Stimulated activated CD4-positive, alpha-beta T cell treated with anti-CD3 and anti-CD28 coated beads, Interleukin-1b, Interleukin-23, amount 100 ng/mL, for 4 hours (primary cell): ENCODE measurements at places on chromosomes 1 and 21.

GRCh38 chr1:31055953-31056352, 9.6 kb downstream of the PUM1 start:
- no peak for DNase-seq

- DNase-seq = no peak
Measured at GRCh38 chr1:222241410-222241809, 306.5 kb downstream of the HHIPL2 start.

GRCh38 chr1:48061162-48062136, 64.3 kb upstream of the TRABD2B start:
- DNase-seq = no peak

- DNase-seq = no peak
Measured at GRCh38 chr21:44487831-44488230, 32.5 kb downstream of the LRRC3 start.

GRCh38 chr1:110440877-110441276, 10.1 kb upstream of the PROK1 start:
- DNase-seq = no peak

DNA sequence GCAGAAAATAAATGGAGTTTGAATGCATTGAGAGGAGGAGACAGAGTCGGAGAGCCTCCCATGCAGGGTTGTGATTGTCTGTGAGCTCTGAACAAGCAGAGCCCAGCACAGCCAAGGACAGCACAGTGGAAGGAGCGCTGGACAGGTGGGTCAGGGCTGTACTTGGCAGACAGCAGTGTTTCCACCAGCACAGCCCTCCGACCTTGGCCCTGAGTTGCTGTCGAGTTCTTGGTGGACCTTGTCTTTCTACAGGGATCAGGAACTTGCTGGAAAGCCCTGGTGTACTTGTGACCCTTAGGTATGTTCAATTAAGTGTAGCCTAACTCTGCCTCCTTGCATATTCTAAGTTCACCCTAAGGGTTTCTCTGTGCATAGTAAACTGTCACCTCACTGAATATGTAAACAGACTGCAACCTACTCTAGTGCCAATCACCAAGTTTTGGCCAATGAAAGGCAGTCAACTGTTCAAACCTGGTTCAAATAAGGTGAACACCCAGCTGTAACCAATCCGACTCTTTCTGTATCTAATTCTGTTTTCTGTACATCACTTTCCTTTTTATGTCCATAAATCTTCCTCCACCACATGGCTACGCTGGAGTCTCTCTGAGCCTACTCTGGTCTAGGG, 86.6 kb upstream of the SLC25A33 start:
- DNase-seq = no peak

DNA sequence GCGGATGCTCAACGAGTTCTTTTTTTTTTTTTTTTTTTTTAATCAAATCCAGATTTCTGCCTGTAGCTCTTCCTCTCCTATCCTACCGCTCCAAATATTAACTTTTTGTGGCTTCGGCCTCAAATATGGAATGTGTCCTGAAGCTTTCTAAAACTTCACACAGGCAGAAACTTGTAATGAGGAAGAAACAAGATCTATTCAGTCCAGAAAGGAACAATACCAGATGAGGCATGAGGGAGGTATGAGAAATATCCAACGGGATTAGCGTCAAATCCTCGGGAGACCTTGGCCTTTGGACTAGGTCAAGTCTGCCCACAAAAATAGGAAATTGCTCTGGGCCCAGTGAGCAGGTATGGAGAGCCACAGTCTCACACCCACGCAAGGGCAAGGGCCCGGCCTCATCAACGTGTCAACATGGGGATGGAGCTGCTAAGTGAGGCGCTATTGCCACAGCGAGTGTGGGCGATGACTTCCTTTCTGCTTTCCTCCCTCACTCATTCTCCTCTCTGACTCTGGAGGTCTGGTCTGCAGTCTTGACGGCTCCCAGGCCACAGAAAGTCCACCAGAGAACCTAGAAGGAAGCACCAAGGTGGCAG, 66.6 kb downstream of the BCAR3 start:
- no peak for DNase-seq

DNA sequence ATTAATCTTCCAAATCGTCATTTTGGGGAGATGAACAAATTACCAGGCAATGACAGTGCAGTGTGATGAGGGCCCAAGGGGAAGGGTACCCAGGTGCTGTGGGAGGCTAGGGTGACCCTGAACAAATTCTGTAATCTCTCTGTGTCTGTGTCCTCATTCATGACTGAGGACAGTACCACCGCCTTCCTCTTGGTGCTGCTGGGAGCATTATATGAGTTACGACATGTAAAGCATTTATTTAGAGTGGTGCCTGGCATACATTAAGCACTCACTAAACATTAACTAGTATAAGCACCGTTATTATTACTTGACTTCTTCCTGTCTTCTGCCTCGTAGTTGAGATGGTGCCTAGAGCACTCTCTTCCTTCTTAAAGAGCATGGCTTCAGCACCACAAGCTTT, 468.2 kb upstream of the VAMP3 start:
- DNase-seq = no peak

GRCh38 chr21:36065497-36066036, 4.3 kb upstream of the CBR1 start:
- DNase-seq = no peak

DNA sequence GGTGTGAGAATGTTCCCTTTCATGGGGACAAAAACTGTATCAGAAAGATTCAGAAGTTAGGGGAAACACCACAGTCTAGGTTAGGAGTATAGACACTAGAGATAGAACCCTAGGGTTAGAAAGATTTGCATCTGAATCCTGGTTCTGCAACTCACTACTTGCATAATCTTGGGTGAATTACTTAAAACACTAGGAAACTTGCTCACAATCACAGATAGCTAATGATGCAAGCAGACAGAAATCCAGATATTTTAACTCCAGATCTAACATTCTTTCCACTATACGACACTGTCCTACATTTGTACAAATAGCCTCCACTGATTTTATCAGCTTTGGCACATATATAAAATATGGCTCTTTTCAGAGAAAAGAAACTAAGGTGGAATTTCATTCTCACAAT, 30.8 kb upstream of the GLIS1 start:
- DNase-seq = no peak

DNA sequence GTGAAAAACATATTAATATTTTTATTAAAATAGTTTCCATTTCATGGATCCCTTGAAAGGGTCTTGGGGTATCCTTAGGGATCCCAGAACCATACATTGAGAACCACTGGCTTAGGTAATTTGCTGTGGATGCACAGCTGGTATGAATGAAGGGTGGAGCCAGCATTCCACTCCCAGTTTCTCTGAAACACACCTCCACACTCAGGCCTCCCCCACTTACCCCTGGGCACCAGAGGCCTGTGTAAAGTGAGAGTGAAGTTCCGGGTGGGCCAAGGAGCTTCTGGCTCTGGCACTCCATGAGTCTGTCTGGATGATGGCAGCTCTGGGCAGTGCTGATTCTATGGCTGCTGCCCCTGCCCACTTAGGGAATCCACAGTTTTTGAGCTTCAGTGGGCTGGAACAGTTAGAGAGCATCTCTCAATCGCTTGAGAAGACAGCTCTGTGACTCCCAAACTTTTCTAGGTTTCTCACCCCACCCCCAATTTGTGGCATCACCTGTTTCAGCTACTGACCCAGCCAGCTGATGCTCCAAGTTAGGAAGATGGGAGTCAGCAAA, 57.8 kb upstream of the CD1D start:
- DNase-seq = no peak

DNA sequence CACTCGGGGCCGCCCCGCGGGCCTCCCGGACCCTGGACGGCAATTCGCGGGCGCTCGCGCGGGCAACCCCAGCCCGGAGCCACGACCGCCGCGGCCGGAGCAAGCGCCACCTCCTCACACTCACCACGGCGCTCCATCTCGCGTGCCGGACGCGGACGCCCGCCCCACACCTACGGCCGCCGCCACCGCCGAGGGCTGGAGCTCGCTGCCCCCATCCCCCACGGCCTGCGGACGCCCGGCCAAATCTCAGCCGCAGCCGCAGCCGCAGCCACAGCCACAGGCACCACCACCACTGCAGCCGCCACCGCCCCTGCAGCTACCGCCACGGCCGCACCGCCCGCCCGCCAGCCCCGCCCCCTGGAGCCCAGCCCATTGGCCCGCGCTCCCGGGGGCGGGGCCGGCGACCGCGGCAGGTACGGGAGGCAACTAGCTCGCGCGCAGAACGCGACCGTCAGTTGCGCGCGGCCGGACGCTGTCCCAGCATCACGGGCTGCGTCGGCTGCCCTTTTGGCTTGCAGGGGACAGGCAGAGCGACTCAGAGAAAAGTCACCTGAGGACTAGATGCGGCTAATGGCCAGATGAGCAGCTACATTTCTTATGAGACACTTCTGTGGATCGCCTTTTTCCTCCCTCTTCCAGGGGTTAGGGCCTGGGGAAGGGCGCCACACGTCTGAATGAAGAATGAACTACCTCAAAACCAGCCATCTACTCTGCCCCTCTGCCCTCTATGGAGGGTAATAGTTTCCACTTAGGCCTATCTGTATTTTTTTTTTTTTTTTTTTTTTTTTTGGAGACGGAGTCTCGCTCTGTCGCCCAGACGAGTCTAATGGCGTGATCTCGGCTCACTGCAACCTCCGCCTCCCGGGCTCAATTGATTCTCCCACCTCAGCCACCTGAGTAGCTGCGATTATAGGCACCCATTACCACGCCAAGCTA, at the start of gene ARHGAP29:
ARHGAP29 (minus strand) TSS at position 294 of the 936 bp plus-strand sequence. CDS start 5,973 bp downstream, outside the sequence.
- peak; percentile 14 for DNase-seq

DNA sequence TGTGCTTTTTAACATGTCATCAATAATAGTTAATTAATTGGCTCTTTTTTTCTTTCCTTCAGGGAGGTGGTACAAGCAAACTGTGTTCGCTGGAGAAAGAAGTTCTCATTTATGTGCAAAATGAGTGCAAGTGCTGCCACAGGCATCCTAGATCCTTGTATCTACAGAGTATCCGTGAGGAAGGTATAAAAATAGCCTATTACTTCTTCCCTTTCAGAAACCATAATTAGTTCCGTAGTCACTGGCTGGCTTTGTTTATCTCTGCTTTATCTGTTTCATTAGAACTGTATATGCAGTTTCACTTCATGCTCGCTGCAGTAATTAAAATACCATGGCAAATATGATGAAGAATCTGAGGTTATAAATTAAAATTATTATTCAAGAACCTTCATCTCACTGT, 40.6 kb downstream of the EEIG2 start:
- DNase-seq = no peak

DNA sequence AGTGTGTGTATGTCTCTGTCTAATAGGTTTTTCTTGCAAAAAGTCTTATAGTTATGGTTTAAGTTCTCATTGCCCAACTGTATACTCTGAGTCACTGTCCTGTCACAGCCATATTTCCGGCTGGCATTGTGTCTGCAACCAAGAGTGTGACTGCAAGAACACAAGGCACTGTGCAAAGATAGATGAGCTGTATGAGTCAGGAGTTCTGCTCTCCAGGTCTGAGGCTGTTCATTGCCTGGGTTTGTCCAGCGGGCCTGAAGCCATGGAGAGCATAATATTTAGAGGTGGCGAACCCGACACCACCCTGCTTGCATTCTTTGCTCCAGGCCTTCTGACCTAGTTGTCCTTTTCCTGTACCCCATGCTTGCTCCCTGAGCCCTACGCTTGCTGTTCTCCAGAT, 50.9 kb upstream of the CNIH3 start:
- no peak for DNase-seq

GRCh38 chr1:116532671-116533428, 38.0 kb downstream of the CD58 start:
- no peak for DNase-seq

DNA sequence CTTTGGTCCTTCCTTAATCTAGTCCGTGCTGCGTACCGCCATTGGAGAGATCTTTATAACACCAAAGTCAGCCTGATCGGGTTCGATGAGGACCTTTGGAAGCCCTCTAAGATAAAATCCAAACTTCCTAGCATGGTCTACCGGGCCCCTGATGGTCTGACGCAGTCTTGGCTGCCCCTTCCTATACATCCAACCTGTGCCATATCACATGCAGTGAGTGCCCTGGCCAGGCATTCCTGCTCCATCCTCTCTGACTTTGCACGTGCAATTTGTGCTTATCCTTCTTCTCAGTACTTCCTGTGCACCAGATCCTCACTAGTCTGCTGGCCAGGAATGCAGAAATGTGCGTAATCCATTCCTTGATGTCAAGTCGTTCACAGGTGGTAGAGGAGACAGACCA, 45.6 kb downstream of the CFAP57 start:
- DNase-seq = no peak

GRCh38 chr1:212615201-212615470, 6.6 kb downstream of the ATF3 start:
- DNase-seq = no peak

DNA sequence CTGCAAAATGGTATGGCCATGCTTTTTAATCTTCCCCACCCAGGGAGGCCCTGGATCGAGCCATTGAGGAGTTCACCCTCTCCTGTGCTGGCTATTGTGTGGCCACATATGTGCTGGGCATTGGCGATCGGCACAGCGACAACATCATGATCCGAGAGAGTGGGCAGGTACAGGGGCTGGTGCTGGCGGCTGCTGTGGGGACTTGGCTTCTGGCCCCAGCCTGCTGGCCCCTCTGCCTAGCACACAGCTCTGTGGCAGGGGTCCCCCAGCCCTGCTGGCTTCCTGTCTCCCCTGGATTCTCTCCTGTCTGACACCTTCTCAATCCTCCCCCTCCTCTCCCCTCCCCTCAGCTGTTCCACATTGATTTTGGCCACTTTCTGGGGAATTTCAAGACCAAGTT, 72.4 kb downstream of the PIK3CD start:
- DNase-seq = no peak

DNA sequence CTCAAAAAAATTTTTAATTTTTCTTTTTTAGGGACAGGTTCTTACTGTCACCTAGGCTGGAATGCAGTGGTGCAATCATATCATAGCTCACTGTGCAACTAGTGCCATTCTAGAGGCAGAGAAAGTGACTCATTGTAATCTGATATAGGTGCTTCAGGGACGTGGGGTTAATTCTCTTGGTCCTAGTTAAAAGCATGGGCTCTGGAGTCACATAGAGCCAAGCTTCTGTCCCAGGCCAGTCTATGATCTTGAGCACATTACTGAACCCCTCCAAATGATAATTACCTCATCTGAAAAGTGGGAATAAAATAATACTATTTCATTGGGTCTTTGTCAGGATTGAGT, 1.1 kb upstream of the ADIPOR1 start:
- DNase-seq = no peak

- DNase-seq = no peak
Measured at GRCh38 chr1:26346274-26347033, 7.5 kb downstream of the CRYBG2 start.

DNA sequence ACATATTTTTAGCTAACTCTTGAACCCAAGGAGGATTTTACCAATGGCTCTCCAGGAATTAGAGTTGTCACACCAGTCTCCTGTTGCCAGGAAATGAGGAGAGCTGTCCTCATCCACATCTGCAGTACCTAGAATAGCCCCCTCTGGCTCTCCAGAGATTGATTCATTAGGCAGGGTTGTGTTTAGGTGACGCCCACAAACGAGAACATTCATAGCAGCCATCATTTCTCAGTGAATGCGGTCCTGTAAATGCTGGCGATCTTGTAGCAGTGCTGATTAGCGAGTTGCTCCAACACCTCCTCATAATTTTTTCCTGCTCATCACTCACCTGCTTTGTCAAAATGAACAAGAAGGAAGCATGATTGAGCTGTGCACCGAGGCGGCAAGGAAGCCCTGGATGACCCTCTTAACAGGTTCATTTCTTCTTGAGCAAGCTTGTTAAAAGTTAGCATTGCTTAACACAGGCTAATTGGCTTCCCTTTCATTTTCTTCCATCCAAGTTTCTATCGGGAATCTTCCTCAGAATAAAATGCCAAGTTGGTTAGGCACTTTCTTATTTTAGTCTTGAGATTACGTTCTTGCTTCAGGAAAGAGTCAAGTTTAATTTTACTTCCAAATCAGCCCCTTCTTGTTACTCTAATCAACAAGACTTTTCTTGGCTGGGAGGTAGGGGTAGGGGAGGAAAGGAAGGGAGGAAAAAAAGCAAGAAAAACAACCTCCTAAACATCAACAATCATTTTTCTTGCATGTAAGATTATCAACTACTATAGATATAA, 16.5 kb upstream of the KLHDC8A start:
- no peak for DNase-seq
